Stimulated activated CD8-positive, alpha-beta memory T cell treated with anti-CD3 and anti-CD28 coated beads, Interleukin-15, amount 100 ng/mL, for 24 hours (primary cell): ENCODE measurements at places on chromosomes 5 and 9.

DNA sequence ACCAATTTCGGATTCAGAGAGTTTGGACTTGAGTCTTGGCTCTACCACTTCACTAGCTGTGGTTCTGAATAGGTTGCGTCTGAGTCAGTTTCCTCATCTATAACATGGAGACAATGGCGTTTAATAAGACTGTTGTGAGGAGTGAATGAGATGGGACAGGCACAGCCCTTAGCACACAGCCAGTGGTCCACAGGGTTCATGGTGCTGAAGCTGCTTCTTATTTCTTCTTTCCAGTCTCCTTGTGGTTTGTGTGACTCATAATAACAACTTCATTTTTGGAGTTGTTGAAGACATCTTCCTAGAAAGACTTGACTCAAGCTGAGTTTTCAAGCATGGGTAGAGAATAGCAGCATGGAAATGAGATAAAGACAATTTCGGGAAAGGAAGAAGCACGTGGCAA, 172.6 kb upstream of the PPP2R2B start:
- DNase-seq: no peak

DNA sequence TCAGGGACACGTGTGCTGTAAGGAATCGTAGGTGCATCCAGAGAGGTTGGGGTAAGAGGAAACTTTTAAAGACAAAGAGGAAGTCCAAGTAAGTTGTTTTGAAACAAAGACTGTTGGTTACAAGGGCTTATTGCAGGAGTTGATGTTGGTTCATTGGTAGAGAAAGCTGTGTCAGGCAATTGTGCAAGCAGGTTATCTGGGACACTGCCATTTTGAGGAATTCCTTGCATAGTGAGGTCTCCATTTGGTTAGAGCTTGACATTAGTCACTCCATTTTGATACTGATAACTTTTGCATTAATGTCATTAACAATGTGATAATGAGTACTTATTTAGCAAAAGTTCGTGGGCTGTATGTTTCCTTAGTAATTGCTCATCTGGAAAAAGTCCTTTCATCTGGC, 24.9 kb downstream of the CNOT6 start:
- DNase-seq: no peak

GRCh38 chr5:168685566-168685965, 106.4 kb upstream of the PANK3 start:
- DNase-seq: no peak

- no peak for DNase-seq
Observed at GRCh38 chr9:91126761-91127445, 234.8 kb downstream of the AUH start.

GRCh38 chr5:94181895-94182294, 436.5 kb downstream of the KIAA0825 start:
- DNase-seq: no peak

DNA sequence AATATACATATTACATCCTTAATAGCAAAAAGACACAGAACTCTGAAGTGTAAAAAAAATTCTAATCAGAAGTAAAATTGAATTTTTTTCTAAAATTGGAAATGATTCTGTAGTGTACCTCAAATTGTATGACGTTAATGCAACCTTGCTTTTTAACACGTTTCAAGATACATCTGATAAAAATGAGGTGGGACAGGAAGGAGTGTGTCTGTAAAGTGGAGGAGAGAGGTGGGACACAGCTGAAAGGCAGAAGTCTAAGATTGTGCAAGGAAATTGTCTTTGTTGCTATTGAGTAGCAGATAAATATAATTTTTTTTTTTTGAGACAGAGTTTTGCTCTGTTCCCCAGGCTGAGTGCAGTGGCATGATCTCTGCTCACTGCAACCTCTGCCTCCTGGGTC, 15.7 kb upstream of the SNX30 start:
- DNase-seq: no peak

DNA sequence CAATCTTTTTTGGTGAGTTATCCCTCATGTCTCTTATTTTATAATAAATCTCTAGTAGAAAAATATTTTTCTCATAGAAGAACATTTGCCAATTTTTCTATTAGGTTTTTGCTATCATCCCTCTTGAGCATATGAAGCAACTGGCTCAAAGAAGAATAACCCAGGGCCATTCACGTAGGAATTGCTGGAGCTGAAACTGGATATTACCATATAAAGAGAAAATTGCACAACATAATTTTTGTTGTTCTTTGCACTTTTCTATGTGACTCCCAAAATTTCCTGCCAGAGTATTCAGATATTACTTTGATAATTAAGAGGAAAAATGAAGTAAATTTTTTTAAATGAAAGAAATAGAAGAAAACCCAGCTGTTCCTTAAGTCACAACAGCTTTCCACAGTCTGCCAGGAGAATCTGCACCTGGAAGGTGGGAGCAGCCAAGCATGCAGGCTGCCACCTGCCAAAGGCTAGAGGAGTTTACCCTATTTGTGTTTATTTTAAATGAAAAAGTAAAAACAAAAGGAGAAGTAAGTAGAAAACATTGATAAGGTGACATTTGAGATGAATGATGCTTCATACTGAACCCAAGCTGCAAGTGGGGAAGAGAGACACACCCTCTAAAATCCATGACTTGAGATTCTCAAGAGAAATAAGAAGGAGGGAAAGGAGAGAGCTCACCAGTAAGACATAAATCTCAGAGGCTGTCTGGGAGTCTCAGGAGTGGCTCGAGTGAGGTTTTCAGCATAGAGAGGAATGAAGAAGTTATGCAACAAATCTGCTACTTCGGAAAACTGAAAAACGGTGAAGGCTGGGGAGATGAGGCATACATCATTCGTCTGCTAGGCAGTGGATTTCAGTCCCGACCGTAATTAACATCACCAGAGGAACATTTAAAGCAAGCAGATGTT, 31.5 kb upstream of the FREM1 start:
- no peak for DNase-seq

DNA sequence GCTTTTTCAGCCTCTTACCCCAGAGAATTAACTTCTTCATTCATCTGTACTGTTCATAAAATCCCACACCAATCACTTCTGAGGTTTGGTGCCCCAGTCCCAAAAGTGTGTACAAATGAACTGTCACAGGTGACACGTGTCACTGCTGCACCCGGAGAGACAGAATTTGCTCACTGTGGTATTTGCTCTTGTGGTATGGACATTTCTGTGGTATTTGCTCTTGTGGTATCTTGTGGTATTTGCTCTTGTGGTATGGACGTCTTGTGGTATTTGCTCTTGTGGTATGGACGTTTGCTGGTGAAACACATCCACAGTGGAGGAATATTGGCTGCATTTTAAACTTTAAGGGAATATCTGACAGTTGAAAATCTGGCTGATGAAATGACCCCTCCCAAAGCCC, 214.9 kb upstream of the DAP start:
- no peak for DNase-seq

DNA sequence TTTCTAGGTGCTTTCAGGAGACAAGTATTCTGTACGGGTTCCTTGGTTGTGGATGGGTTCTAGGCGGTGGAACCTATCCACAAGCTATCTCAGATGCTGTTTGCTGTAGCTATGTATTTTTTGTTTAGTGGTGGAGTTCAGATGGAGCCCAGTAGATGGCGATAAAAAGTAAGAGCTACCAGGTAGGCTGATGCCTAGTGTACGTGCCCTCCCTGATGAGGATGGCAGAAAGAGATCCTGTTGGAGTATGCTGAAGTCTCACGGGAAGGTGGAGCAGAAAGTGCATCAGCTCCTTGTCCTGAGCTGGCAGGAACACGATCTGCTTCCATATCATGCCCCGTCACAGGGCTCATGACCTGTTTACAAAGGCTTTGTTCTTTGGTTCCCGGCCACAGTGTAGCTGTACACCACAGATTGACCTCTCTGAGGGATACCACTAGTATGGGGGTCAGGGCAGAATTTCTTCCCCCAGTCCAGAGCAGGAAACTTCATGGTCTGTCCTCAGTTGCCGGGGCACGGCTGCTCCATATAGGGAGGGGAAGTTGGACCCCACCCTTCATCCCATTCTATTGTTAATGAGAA, 12.6 kb upstream of the UGT3A2 start:
- no peak for DNase-seq

DNA sequence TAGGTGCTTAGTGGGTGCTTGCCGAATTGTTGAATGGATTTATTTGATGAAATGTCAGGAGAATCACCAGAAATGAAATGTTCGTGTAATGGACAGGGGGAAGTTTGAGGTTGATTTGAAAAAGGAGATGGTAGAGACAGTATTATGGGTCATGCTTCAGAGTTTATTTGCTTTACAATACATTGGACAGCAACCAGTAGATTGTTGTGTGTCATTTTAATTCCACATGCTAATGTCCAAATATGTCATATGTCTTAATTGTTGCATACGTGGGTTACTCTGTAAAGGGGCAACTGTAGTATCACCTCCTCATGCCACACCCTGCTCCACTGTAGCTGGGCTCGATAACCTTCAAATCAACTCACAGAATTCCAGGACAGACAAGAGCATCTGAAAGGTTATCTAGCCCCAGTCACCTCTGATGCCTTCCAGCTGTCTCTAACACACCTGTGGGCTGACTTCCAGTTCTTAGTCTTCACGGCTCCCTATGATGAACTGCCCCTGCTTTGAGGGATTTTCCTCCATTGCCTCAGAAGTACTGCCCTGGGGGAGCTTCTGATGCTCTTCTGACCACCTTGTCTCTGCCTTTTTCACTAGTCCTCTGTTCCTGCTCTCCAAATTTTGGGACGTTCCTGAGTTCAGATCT, 1.7 kb downstream of the PDCD1LG2 start:
- no peak for DNase-seq

GRCh38 chr9:125544484-125544883, 162.5 kb downstream of the MAPKAP1 start:
- no peak for DNase-seq

DNA sequence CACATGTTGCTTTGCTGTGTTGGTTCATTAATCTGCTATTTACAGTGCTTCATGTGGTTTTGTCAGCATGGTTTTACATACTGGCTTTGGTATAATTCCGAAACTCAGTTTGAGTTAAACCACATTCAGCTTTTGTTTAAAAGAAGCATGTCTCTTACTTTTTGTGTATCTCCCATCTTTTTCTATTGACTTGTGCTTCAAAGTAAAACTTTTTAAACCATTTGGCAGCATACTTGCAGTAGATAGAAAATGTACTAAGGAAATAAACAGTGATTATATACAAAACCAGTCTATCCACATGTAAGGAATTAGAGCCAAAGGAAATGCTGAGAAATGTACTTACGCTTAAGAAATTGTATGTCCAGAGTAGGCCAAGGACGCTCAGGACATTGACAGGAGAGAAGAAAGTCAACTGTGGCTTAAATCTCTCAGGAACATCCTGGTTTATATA, 286.9 kb downstream of the ARHGEF28 start:
- DNase-seq: no peak

DNA sequence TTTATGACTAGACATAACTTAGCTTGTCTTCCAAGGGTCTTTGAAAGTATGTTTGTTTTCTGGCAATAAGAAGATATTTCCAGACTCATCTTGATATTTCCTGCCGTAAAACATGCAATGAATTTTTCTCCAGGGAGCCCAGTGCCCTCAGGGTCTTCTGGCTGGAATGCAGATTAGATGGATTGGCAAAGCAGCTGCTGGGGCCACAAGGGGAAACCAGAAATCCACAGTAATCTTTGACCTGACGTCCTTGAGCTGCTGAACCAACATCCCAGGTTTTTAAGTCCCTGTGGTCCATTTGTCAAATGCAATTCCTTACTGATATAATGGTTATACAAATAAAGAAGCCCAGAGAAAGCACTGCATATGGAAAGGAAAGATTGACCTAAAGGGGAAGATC, 93.0 kb downstream of the THBS4 start:
- DNase-seq: no peak

GRCh38 chr5:15002173-15002572, 130.6 kb upstream of the ANKH start:
- DNase-seq: no peak

- DNase-seq: no peak
Observed at GRCh38 chr5:132867046-132867451, 607 bp downstream of the UQCRQ start.

GRCh38 chr9:124202447-124202971, 55.2 kb upstream of the NEK6 start:
- peak; percentile 40 for DNase-seq

DNA sequence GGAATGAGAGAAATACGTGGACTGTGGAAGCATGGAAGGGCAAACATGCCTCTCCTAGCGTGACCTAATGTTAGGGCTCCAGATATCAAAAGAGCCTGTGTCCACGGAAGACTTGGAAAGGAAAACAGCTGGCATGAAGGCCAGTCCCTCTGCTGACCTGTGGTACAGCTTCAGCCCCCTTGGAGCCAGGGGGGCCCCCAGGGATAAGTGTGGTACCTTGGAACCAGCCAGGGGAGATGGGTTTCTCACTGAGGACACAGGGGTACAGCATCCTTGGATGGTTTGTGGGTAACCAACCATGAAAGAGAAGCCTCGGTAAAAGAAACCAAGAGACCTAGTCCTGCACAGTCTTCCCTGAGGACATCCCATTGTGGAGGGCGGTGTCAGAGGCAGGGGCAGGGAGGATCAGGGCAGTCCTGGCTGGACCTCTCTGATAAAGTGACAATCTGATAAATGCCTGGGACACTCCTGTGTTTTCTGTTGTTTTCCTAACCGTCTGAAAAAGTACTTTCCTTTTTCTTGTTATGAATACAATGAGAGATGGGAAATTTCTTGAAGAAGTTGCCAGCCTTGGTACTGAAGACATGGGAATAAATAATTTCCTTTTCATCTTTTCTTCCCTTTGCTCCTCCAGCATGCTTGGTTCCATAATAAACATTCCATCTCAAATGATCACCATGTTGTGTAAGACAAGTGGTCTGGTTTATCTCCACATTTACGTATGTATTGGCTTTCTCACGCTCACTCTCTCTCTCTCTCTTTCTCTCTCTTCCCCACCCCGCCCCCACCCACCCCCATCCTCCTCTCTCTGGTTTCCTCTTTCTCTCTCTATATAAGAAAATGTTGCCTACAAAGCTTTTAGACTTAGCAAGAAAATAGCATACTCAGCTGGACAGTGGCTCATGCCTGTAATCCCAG, 102.1 kb downstream of the SUSD1 start:
- no peak for DNase-seq

GRCh38 chr9:109224751-109225150, 57.7 kb upstream of the FRRS1L start:
- DNase-seq: no peak

DNA sequence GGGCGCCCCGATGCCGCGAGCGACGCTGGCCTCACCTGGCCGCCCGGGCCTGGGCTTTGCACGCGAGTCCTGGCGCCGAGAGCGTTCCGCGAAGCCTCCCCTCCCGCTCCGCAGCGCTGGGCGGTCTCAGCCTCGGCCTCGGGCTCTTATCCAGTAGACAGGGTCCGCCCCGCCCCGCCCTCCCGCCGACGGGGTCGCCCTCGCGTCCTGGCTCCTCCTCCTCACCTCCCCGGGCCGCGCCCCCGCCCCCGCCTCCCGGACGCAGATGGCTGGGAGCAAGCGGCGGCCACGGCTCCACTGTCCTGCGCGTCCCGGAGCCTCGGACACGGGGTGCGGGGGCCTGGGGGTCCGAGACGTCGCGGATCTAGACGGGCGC, at the start of gene SLC6A3:
Gene SLC6A3, minus strand, starts transcription at position 128 of the 376 bp plus-strand sequence. CDS start 2,243 bp downstream, outside the sequence.
- no peak for DNase-seq
